ENCODE measurements at places on chromosomes 11 and 22.

DNA sequence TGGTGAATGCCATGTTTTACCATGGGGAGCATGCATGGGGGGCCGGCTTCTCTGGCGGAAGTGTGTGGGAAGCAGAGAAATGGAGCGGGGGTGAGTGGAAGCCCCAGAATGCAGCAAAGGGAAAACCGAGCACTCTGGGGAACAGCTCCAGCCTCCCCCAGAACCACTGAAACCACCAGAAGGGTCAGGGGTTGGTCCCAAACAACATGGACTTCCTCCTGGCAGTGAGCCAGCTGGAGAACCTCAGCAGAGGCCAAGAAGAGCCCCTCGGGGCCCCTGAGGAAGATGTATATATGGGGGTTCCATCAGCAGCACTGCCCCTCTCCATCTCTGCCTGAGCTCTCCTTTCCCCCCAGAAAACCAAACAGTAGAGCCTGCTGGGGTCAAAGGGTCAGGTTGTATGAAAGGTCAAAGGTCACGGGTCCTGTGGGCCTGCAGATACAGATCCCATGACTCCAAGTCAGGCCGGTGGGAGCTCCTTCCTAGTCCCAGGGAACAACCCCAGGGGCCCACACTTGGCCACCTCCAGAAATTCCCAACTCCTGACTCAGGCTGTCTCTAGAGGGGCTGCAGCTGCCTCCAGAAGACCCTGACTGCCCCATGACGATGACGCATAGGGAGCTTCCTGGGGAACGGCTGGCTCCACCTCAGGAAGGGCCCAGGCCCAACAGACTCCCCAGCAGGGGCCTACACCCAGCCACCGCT is 48.5 kb upstream of the TIMP3 start:
- no peak for DNase-seq

GRCh38 chr22:39943337-39943736 is 16.9 kb upstream of the TMA7B start:
- no peak for DNase-seq

DNA sequence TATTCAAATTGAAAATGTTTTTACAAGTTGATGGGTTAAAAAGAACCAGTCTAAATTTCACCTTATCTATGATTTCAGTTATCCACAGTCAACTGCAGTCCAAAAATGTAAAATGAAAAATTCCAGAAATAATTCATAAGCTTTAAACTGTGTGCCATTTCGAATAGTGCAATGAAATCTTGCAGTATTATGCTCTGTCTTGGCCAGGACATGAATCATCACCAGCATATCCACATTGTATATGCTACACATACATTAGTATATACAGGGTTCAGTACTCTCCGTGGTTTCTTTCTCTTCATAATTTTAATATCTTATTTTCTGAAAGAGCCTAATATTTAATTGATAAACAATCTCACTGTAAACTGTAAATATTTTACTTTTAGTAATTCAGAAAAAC is 45.9 kb downstream of the ARHGAP32 start:
- no peak for DNase-seq

- DNase-seq, result no peak
These were observed 20.5 kb downstream of the BRD1 start for GRCh38 chr22:49807129-49807528.

GRCh38 chr11:128180441-128181087 is 406.8 kb downstream of the ETS1 start:
- DNase-seq, result no peak

DNA sequence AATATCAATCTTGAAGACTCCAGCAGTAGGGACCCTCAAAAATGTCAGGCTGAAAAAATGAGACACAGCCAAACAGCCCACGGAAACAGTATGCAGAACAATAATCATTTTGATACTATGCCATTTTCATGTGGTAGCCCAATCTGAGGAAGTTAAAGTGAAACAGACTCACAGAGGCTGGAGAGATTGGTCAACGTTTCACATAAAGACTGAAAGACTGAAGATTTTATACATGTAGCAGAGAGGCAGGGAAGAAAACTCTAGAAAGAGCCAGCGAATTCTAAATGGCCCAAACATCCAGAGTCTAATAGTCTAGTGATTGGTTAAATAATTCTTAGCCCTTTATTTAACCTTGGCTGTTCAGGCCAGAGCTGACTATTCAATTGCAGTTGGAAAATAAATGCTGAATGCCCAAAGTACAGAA is 49.4 kb downstream of the MAML2 start:
- DNase-seq, result no peak

- DNase-seq, result no peak
These were observed 625 bp downstream of the RFPL2 start for GRCh38 chr22:32204040-32204855.

DNA sequence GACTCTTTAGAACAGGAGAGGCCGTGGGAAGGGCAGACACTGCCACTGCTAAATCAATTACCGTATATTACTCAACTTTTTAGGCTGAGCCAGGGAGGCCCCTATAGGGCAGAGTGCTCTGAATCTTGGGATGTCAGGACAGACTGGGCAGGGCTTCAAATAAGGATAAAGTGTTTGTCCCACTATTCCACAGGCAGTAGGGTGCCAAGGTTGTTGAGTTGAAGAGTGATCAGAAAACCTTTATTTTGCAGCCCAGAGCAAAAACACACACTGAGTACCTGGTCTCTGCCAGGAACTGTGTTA is 1.6 kb upstream of the B4GAT1 start:
- DNase-seq, result no peak

DNA sequence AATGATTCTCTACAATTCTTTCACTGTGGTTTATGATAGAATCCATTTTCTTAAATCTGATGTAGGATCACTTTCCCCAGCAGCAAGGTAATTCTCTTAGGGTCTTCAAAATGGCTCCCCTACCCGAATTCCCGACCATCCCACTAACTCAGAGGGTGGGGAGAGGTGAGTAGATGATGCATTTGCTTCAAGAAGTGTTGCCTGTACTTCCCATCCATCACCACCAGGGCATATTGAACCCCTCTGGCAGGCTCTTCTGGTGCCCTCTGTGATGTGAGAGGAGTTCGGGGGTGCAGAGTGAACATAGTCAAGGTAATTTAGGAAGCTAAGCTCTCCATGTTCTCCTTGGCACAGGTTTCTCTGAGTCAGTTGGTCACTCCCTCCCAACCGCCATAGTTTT is 52.3 kb downstream of the ZNRF3 start:
- DNase-seq, result no peak

- DNase-seq, result no peak
These were observed 2.0 kb upstream of the SBF1 start for GRCh38 chr22:50476868-50477267.

GRCh38 chr11:650482-650881 is 13.4 kb downstream of the DRD4 start:
- DNase-seq, result no peak

GRCh38 chr22:26453216-26453615 is 24.2 kb downstream of the ASPHD2 start:
- no peak for DNase-seq

- no peak for DNase-seq
These were observed 2.4 kb downstream of the CD82 start for GRCh38 chr11:44567876-44568256.

DNA sequence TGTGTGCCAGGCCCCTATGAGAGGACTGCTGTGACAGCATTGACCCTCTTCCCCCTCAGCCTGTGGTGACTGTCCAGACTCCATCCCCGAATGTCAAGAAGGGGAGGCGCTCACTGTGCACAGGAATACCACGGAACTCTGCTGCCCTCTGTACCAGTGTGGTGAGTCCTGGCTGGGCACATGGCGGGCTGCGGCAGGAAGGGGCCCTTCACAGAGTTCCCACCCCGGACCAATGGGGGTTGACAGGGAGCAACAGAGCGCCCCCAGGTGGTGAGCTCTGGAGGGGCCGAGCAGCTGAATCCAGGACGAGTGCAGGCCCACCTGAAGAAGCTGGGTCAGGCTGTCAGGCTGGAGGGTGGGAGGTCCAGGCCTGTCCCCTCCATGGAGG is 83.8 kb upstream of the MYOD1 start:
- no peak for DNase-seq

Measured in natural killer cell treated with Interleukin-12 subunit alpha and Interleukin-12 subunit beta and Interleukin-15 and Interleukin-18, amount 100 ng/mL, for 72 hours (primary cell).